Right lobe of liver (tissue), 6 donors: ENCODE measurements at places on chromosomes 7 and 10. TPM values are rescaled to one million over a fixed set of nuclear protein-coding genes. Genes with fewer than 3 reads are reported as not detected.

Gene SPDYE8
- not detected for total RNA-seq

Gene SPDYE1
- not detected for total RNA-seq

Gene HOXA4
- total RNA-seq: not detected

Gene MTERF1
- total RNA-seq: 7.1 TPM

Gene TMEM176B
- total RNA-seq: 950 TPM

Gene ATOH7
- total RNA-seq: 1.1 TPM

Gene BLNK
- 34.5 TPM for total RNA-seq

Gene OR2A1
- total RNA-seq: not detected

DNA sequence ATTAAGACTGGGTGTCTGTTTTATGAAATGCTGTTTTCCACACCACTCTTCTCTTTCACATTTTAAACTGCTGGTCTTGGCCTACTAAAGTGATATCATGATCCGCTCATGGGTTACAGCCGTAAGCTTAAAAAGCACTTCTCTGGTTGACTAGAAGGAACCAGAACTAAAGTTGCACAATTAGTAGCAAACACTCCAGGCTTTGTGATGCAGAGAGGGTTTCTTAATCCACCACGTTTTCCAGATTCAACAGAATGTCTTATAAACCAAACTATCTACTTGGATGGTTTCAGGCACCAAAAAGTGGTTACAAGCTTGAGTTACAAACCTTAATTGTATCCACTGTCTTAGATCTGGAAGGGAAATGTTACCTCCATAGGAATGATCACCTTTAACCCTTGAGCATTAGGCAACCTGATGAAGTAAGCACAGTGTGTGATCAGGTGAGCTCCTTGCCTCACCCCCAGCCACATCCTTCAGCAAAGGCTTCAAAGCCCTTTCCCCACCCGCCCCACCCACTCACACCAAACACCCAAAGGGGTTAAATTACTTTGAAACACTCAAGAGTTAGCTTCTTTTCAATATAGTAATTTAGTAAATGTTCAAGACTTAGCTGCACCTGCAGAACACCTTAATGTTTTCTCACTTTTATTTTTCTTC, 3.5 kb downstream of the ELMO1 start:
- H3K4me1 ChIP-seq: peaks cover 2% of the 10 kb centered on the region
- H3K27ac ChIP-seq: peak overlapping the region; percentile 21
- DNase-seq: no peak
- H3K27me3 ChIP-seq: no peaks in the 10 kb centered on the region
- no peaks in the 10 kb centered on the region for H3K36me3 ChIP-seq

DNA sequence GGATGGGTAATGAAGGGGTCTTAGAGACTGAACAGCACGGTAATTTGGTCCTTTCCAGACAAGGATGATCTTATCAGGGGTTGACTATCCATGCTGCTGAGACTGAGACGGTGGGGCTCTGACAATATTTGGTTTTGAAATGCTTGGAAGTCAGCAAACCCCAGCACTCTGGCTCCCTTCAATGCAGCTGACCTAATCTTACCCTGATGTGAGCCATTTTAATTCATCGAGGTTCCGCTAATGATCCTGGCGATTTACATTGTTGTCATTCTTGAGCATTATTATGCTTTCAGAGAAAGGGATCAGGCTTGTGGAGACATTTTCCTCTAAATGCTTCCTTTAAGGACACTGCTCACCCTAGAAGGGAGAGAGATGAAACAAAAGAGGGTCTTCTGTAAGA, 114.6 kb upstream of the BMPER start:
- H3K27me3 ChIP-seq: no peaks in the 10 kb centered on the region
- no peak overlapping the region for H3K27ac ChIP-seq
- no peak overlapping the region for H3K4me3 ChIP-seq

GRCh38 chr7:31336202-31337001, 4.1 kb downstream of the NEUROD6 start:
- peak overlapping the region; percentile 13 for H3K4me3 ChIP-seq
- no peaks in the 10 kb centered on the region for H3K27me3 ChIP-seq
- DNase-seq: peak; percentile 61
- H3K27ac ChIP-seq: peak overlapping the region; percentile 77

GRCh38 chr7:47451851-47452205, 130.1 kb downstream of the TNS3 start:
- no peaks in the 10 kb centered on the region for H3K27me3 ChIP-seq
- H3K4me1 ChIP-seq: no peaks in the 10 kb centered on the region
- H3K4me3 ChIP-seq: no peak overlapping the region
- DNase-seq: no peak
- H3K27ac ChIP-seq: peak overlapping the region; percentile 74

GRCh38 chr10:66782776-66783175, 143.1 kb upstream of the LRRTM3 start:
- no peaks in the 10 kb centered on the region for H3K27me3 ChIP-seq
- no peak for DNase-seq
- H3K27ac ChIP-seq: no peak overlapping the region
- no peaks in the 10 kb centered on the region for H3K36me3 ChIP-seq

DNA sequence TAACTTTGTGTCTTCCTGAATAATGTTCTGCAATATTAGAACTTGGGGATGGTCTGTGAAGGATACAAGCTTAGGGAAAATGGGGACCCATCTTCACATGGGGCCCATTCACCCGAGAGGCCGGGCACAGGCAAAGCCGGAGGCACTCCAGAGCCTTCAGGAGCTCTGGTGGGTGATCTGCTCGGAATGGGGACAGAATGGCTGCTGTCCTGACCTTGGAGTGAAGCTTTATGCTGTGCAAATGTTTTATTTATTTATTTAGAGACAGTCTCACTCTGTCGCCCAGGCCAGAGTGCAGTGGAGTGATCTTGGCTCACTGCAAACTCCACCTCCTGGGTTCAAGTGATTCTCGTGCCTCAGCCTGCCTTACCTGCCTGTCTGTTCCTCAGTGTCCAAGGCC, 55.4 kb downstream of the DYNC2I1 start:
- no peaks in the 10 kb centered on the region for H3K4me1 ChIP-seq
- DNase-seq: no peak
- H3K4me3 ChIP-seq: no peak overlapping the region
- H3K27me3 ChIP-seq: no peaks in the 10 kb centered on the region
- no peak overlapping the region for H3K27ac ChIP-seq

DNA sequence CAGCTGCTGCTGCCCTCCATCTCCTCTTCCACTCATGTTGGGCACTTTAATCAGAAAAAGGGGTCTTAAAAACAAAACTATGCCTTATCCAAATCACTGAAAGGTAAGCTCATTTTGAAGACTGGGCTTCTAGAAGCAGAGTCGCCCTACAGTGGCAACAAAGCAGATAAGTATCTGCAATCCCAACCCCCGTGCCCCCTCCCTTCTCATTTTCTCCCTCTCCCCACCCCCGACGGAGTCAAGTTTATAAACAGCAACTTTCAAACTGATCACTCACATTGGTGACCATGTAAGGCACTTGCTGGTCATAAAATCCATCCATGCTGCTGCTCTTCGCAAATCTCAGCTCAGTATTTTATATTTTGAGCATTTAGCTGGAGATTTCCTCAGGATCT, 738 bp downstream of the ETV1 start:
- no peaks in the 10 kb centered on the region for H3K4me1 ChIP-seq
- peak; percentile 13 for DNase-seq
- H3K27ac ChIP-seq: peak overlapping the region; percentile 83
- H3K36me3 ChIP-seq: no peaks in the 10 kb centered on the region

- no peaks in the 10 kb centered on the region for H3K4me1 ChIP-seq
- DNase-seq: no peak
- H3K27me3 ChIP-seq: no peaks in the 10 kb centered on the region
Measured at GRCh38 chr7:19957664-19958063, 184.2 kb upstream of the TMEM196 start.

DNA sequence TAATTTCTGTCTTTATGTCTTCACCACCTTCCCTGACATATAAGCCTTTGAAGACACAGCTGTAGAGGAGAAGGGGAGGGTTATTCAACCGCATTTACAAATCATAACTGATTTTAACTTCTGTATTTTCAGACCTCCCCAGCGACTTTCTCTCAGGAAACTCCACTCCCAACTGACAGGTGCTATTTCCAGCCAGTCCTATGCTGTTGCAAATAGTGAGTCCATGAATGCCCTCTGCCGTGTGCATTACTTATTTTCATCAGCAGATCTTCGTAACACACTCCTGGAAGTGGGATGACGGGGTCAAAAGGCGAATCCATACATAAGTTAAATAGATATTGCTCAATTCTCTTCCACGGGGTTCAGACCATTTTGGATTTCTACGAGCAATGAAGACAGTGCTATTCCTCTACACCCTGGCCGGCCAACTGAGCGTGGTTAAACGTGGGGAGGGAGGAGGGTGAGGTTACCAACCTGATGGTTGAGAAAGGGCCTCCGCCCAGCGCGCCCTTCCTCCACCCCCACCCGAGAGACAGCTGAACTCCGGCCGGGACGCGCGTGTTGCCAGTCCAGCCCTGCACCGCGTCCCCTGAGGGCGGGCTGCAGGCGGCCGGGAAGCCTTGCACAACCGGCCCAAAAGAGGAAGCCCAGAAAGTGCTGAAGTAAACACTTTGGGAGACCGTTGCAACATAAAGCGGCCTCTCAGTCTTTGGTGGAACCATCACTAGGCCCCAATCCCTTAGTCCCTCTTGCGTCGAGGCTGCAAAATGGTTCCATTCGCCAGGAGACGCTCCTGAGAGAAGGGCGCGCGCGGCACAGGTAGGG, at the start of gene APBB1IP:
Gene APBB1IP (plus strand): TSS at position 705 of the 825 bp plus-strand sequence. CDS start 53,986 bp downstream, outside the sequence.
- DNase-seq: peak; percentile 97
- H3K4me1 ChIP-seq: peaks cover 40% of the 10 kb centered on the region
- peak within 1 kb of the TSS; percentile 96 for H3K27ac ChIP-seq
- H3K36me3 ChIP-seq: no peaks in the 10 kb centered on the region
- H3K27me3 ChIP-seq: no peaks in the 10 kb centered on the region

DNA sequence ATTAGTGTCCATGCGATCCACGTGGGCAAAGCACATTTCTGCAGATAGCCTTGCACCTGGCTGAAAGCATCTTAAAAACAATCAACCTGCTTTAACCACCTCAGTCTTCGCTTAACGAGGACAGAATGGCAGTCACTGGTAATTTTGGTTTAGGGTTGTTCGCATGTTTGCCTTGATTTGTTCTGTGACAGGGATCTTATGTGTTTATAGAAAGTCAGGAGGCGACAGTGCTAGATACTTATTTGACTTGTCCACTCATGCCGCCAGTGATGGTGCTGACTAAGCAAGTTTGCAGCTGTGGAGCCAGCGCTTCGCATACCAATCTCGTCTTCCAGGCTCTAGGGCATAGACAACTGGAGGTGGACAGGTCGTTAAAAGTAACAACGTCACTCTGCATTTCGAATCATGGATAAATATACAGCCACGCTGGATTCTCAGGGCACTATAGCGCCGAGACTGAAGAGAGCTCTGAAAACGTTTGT, 1.2 kb upstream of the TMEM243 start:
- peak overlapping the region; percentile 70 for H3K4me3 ChIP-seq
- no peak for DNase-seq

- H3K36me3 ChIP-seq: no peaks in the 10 kb centered on the region
- peaks cover 34% of the 10 kb centered on the region for H3K4me1 ChIP-seq
- H3K27ac ChIP-seq: no peak overlapping the region
- H3K4me3 ChIP-seq: no peak overlapping the region
- DNase-seq: no peak
Measured at GRCh38 chr7:129098409-129099084, 43.6 kb upstream of the TNPO3 start.
